ENCODE measurements at places on chromosomes 2 and 18. TPM values are rescaled to one million over a fixed set of nuclear protein-coding genes. Genes with fewer than 3 reads are reported as not detected.

HSPE1 gene
- polyA plus RNA-seq, result 1,493 TPM

CYTIP gene
- polyA plus RNA-seq, result not detected

KIDINS220 gene
- polyA plus RNA-seq, result 12.8 TPM

HDAC4 gene
- polyA plus RNA-seq, result 6.6 TPM

ADD2 gene
- 34.6 TPM for polyA plus RNA-seq

TRAK2 gene
- polyA plus RNA-seq, result 5.8 TPM

DAW1 gene
- 0.71 TPM for polyA plus RNA-seq

DYNAP gene
- polyA plus RNA-seq, result 0.13 TPM

CYS1 gene
- polyA plus RNA-seq, result 0.32 TPM

DNA sequence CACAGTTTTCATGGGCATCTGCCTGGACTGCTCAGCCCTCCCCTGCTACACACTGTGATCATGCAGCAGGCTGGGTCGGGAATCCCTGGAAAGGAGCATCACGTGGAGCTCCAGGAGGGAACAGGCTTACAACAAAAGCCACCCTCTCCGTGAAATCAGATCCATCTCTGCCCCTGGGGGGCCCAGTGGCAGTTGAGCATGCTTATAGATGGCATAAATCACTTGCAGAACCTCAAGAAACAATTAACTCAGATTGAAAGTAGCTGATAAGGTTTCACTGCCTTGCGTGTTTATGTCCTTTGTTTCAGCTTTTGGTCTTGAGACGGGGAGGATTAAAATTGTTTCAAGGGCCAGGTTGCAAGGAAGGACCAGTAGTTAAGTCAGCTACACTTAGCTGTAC is 354.8 kb upstream of the MEIS1 start:
- DNase-seq, result no peak

DNA sequence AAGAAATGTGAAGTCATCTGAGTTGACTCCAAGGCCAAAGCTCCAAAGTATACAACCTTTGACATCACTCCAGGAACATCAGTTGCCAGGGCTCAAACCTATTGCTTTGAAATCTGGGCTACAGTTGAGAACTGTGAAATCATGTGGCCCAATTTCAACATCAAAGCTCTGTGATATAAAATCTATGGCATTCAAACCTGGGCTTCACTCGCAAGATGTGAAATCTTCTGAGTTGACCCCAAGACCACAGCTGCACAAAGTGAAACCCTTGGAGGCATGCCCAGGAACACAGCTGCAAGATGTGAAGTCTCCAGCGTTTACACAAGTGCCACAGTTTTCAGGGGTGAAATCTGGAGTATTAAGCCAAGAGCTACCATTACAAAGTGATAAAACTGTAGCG is 9.4 kb upstream of the ZNF512 start:
- no peak for DNase-seq

DNA sequence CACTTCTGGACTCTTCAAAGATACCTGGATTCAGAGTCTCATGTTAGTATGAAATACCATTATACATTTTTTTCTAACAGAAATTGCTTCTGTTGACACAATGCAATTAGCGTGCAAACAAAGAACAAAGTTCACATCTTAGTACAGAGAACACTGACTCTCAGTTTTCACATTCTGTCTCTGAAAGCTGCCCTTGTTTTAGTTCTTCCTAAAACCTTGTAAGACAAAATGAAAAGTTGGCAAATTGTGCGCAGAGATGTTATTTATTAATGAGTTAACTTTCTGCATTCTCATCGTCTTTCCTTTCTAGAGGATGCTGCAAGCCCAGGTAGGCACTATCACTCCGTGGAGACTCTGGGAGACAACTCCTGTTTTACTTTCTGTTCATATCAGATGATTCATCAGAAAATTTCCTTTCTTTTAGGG is 377.3 kb upstream of the POU3F3 start:
- DNase-seq, result no peak

GRCh38 chr2:104897515-104898184 is 43.7 kb downstream of the POU3F3 start:
- no peak for DNase-seq

- no peak for DNase-seq
Measured at GRCh38 chr18:71020342-71021029, 731.6 kb downstream of the SOCS6 start.

GRCh38 chr2:76256458-76257088 is 545.9 kb upstream of the GCFC2 start:
- no peak for DNase-seq

GRCh38 chr2:144675731-144676130 is 155.8 kb upstream of the ZEB2 start:
- DNase-seq, result no peak

DNA sequence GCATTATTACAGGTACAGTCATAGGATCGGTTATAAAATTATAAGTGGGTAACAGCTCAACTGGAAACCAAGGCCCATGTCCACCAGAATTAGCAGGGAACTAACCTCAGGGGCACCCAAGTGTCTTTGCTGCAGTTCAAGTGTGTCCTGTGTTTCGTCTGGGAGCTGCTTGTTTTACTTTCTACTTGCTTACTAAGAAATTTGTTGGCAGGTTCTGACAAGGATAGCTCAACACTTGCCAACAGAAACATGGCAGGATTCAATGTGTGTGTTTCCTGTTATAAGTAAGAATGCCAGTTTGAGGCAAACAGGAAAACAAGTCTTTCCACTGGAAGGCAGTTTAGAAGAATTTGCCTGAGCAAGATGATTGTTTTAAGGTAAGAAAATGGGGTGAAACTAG is 104.5 kb downstream of the EPHA4 start:
- DNase-seq, result no peak

- DNase-seq, result no peak
Measured at GRCh38 chr2:19894134-19894792, 7.5 kb downstream of the TTC32 start.

GRCh38 chr2:50509852-50510251 is 522.1 kb downstream of the NRXN1 start:
- DNase-seq, result no peak

DNA sequence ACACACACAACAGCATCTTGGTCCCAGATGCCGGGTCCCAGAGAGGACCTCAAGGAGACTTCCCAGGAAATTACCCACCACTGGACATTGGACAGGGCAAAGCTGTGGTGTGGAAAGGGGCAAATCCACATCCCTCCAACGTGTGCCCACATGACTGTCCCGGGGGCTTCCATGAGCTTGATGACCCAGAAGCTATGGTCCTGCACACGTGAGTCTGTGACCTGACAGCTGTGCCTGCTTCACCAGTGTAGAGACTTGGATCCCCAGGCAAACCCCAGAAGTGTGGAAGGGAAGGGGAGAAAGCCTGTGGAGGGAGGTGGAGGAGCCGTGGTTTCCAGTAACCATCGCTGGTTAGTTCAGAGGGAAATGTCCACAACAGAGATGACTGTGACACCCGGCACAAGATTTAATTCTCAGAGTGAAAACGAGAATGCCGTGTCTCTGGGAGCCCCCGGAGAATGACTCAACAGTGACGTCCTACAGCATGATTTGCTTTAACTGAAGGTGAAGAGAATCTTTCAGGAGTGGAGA is 19.1 kb upstream of the GPR55 start:
- DNase-seq, result no peak

Measured in GM23338 (cell line).